ENCODE measurements at places on chromosomes 5 and 9. TPM values are rescaled to one million over a fixed set of nuclear protein-coding genes. Genes with fewer than 3 reads are reported as not detected.
A peak's percentile ranks its signal among the peaks of the same experiment; 100 is the strongest.

DNA sequence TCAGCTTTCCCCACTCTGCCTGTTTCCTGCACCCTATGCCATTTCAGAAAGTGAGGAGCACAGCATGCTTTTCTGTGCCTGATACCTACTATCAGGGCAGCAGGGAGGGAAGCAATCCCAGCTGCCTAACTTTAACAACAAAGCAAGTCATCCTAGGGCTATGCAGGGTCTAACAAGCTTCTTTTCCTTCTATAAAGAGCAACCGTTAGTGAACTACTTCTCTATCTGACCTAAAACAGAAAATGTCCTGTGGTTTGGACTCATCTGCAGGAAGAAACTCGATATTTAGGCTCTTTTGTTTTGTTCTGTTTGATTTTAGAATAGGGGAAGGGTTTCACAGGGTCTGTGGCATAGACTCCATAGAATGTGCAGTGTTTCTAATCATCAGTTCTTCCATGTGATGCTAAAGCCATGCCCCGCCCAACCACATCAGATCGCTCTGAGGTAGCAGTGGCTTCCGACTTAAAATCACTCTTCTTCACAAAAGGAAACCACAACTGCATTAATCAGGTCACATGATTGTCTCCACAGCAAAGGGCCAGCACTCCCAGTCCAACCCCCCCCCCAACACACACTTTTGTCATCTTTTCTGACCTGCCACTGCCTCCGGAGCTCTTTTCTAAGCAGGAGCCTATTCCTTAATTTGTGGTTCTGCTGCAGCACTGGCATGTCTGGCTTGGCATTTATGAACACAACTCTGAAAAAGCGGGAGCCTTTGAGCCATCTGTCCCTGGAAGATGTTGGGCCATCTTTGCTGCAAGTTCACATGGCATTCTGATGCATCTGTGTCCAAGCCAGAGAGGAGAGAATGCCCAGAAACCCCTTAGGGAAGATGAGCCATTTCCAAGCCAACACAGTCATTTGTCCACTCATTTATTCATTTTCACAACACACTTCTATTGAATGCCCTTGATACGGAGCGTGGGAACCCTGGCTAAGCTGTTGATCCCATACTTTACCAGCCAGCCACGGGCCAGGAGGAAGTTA, 71.6 kb downstream of the CFAP90 start:
- no peak for DNase-seq

- DNase-seq = no peak
These were observed 90.9 kb upstream of the LMX1B start for GRCh38 chr9:126522612-126523356.

DNA sequence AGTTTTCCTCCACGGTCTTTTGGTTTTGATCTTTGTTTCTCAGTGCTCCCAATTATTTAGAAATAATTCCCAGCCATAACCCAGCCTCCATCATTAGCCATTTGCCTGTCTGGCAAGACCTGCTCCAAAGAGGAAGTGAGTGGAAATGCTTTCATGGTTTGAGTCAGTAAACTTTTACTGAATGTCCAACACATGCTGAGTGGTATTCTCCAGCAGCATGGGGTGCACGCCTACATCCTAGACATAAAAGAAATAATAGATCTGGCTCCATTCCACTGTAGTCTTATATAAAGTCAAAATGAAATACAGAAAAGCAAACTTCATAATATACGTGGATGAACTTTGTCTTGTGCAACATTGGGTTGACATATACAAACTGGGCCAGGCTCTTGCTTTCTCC, 757.2 kb downstream of the TLE1 start:
- DNase-seq = no peak

- DNase-seq = no peak
These were observed 39.6 kb downstream of the RGS3 start for GRCh38 chr9:113503131-113503541.

GRCh38 chr9:21626493-21626892, 144.4 kb upstream of the IFNE start:
- no peak for DNase-seq

GRCh38 chr9:99319048-99319447, 97.0 kb downstream of the SEC61B start:
- no peak for DNase-seq

- DNase-seq = no peak
These were observed 41.7 kb downstream of the TMEM161B start for GRCh38 chr5:88226881-88227450.

GRCh38 chr9:136437839-136438547, 1.7 kb downstream of the INPP5E start:
- DNase-seq = no peak

DNA sequence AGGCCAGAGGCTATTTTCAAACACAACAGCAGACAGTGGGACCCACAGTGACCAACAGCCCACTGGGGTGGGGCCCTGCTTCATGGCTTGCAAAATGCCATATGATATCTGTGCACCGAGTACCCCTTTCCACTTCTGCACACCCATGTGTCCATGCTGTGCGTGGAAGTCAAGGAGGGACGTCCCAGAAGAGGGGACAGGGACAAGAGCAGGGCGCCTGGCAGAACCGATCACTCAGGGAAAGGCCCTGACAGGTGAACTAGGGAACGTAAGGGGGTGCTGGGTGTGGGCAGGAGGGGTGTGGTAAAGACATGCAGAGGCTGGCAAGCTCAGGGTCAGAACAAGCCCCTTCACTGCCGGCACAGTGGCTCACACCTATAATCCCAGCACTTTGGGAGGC, 7.6 kb upstream of the TTLL11 start:
- DNase-seq = no peak

DNA sequence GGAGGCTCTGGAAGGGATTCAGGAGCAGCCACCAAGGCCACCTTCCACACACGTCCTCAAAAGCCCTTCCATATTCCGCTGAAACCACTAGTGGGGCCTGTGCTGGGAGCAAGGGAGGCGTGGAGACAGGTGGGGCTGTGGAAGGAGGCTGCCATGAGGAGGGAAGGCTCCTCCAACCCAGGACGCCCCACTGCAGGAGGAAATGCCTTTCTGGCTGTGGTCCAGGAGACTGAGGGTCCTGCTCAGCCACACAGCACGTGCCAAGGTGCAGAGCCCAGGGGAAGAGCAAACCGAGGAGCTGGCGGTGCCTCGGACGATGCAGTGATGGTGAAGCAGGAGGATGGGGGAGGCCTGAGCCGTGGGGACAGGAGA, 49.5 kb downstream of the ADAMTS2 start:
- no peak for DNase-seq

- DNase-seq = peak; percentile 96
These were observed 46.5 kb upstream of the CEMIP2 start for GRCh38 chr9:71814815-71815214.

DNA sequence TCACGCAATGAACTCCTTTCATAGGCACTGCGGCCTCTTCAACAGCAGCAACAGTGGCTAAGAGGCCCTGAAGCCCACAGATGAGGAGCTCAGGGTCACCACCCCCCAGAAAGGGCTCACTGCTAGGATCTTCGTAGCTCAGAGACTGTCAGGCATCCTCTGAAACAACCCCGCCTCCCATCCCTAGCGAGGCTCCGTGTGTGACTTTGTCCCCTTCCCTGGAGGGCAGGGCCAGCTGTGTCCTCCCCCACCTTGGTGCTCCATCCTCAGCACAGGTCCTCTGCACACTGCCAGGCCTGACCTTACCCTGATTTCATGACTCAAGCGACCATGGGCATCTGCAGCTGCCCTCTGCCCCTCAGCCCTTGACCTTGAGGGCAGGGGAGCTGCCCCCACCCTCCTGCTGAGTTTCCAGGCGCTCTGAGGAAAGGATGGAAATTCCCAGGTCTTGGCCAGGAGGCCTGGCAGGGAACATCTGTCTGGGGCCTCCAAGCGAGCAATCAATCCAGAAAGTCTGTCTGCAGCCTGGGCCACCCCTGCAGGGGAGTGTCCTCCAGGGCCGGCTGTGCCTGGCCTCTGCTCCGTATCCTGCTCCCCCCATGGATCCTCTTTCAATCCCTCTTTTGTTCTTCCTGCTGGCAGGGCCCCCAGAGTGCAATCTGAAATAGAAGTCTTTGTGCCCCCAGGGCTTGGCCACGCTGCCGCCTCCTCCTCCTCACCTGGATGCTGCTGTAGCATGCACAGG, 6.8 kb upstream of the IRX4 start:
- no peak for DNase-seq

- DNase-seq = no peak
These were observed 2.4 kb upstream of the SNX2 start for GRCh38 chr5:122772446-122772845.

DNA sequence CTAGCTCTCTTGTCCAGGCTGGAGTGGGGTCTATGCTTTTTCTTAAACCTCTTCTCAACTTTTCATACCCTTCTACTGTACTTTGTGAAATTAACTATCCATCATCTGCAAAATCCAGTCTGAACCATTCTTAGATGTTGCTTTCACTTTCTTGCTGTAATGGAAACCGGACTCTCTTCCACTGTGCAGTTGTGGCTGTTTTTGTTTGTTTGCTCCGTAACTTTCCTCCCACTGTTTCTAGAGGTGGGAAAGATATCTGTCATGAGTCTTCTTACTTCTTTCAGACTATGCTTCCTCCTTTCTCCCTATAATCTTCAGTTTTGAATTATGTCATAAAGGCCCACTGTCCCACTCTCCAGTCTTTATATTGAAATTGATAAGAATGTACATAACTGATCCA, 6.5 kb downstream of the TNPO1 start:
- no peak for DNase-seq

Gene SLC6A18
- not detected for polyA plus RNA-seq

Gene WDR41
- 44.1 TPM for polyA plus RNA-seq

Gene NUTM2F
- polyA plus RNA-seq = not detected

Gene SIT1
- polyA plus RNA-seq = 0.19 TPM

Data from muscle of back (tissue), 13 donors.